Psoas muscle (tissue), 8 donors: ENCODE measurements at places on chromosomes 5 and 9. TPM values are rescaled to one million over a fixed set of nuclear protein-coding genes. Genes with fewer than 3 reads are reported as not detected.

GRCh38 chr5:171945476-171945875 lies 61.0 kb downstream of the FBXW11 start:
- DNase-seq = no peak

The CD274 gene
- polyA plus RNA-seq = 2.5 TPM

GRCh38 chr9:92115071-92115858 lies at the start of gene SPTLC1:
Gene SPTLC1, minus strand, starts transcription at chr9:92115413. Its CDS starts 43 bp downstream, at chr9:92115370.
- DNase-seq = peak; percentile 93

The AJM1 gene
- polyA plus RNA-seq = 1.6 TPM

DNA sequence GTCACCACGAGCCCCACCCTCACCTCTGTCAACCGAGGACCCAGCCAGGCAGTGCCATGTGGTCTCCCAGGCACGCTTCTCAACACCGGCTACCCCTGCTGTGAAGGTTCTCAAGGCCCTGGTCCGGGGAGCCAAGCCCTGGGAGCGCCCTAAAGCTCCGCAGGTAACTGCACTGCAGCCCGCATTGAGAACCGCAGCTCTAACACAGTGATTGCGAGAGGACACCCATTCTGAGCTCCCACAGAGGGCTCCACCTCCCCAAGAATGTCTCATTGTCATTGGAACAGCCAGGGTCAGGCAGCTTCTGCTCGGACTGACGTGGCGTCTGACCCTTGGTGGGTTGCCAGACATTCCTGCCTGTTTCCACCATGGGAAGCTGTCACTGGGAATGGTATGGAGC lies 88.3 kb downstream of the ANKRD33B start:
- peak; percentile 34 for DNase-seq

DNA sequence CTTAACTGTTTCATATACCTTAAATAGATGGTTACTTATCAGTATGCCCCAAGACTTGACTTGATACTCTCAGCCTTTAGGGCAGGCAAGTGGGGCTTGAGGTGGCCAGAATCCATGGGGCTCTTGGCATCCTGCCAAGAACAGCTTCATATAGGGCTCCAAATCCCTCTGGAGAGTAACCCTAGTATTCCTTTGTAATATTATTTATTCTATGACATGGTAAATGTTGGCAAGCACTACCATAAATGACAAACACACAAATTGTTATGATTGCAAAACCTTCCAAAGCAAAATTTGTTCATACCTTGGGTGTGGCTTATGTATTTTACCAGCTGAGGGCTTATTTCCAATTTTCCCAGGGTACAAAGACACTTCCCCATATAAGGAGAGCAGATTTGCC lies 257.4 kb upstream of the TRPC7 start:
- DNase-seq = no peak

The GKAP1 gene
- 63.3 TPM for polyA plus RNA-seq

DNA sequence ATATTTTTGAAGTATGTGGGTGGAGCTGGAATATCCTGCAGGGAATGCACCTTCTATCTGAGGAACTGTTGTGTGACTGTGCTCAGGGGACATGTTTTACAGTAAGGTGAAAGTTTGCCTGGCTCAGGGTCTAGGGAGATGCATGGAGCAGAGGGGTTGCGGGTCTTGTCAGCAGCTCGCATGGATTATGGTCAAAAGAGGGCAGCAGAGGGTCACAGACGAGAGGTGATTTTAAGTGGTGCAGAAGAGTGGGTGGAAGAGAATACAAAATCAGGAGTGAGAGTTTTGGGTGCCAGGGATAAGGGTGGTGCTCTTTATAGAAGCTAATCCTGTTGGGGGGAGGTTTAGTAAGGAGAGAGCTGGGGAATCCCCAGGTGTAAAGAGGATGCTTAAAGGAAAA lies 53.5 kb upstream of the GRIN3A start:
- no peak for DNase-seq

DNA sequence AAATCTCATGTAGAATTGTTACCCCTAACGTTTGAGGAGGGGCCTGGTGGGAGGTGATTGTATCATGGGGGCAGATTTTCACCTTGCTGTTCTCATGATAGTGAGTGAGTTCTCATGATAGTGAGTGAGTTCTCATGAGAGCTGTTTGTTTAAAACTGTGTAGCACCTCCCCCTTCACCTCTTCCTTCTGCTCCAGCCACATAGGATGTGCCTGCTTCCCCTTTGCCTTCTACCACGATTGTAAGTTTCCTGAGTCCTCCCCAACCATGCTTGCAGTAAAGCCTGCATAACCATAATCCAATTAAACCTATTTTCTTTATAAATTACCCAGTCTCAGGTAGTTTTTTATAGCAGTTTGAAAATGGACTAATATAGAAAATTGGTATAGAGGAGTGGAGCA lies 1783.7 kb upstream of the CDH9 start:
- no peak for DNase-seq

DNA sequence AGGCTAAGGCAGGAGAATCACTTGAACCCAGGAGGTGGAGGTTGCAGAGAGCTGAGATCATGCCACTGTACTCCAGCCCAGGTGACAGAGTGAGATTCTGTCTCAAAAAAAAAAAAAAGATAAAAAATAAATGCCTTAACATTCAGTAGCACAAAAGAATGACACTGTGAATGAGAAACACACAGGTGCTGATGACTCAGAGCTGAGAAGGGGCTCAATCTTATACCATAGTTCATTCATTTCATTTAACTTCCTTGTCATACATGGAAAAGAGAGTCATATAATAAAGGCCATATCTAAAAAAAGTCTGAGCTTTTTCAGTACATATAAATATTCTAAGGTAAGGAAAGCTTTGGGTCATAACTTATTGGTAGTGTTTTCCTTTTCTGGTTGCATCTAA lies 40.6 kb downstream of the WWC1 start:
- no peak for DNase-seq

The ZNF169 gene
- polyA plus RNA-seq = 1.5 TPM

- DNase-seq = peak; percentile 82
These were observed 2.2 kb downstream of the FAM78A start for GRCh38 chr9:131273856-131274673.

The SMC5 gene
- polyA plus RNA-seq = 11.4 TPM

DNA sequence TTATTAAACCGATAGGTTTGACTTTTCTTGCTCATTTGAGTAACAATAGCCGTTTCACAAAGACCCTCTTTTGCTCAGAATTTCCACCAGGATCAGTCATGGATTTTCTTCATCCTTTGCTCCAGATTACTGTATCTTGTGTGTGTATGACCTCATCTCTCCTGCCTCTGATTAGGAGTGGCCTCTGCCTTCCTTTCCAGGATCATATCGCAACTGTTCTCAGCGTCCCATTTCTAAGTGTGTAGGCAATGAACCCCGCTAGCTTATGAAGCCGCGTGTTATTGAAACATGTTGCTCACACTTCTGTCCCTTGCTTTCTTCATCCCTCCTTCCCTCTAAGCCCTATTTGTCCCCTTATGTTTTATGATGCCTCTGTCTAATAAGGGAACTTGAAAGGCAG lies 169.8 kb upstream of the RPS23 start:
- no peak for DNase-seq

The TMEM267 gene
- polyA plus RNA-seq = 5.4 TPM

DNA sequence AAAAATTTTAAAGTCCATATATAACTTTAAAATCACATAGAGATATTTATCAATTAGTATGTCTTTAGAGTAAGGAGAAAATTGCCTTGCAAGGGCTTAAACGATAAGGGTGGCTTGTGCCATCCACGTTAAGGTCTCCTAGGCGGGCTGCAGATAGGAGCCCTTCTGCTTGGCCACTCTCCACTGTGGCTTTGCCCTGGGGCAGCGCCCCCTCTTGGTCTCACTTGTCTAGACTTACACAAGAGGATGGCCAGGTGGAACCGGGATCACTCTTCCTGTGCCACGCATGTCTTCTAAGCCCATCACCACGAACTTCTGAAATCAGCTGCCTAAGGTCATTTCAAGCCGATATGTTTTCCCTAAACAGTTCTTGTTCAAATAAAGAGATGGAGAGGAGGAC lies 2.9 kb downstream of the FPGS start:
- DNase-seq = no peak

The TXNDC8 gene
- polyA plus RNA-seq = not detected

- DNase-seq = no peak
These were observed at the start of gene LHX3 for GRCh38 chr9:136204838-136205706. Gene LHX3, minus strand, starts transcription at chr9:136205128. Its CDS starts 116 bp downstream, at chr9:136205012.

DNA sequence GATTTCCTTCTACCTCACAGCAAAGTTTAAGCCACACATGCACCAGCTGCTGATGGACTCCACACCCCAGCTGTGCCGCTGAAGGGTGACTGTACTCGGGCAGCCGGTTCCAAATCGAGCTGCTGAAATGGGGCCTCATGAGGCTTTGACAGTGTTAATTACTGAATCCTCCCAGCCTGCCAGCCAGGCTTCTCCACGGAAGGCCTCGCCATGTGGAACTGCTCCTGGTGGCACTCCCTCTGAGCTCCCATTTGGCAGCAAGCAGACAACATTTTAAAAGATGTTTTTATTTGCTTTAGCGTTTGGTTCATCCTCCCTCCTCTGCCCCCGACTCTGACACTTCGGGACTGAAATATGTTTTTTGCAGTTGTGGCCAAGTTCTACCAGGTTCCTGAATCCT lies 479.4 kb upstream of the MPDZ start:
- DNase-seq = peak; percentile 52

DNA sequence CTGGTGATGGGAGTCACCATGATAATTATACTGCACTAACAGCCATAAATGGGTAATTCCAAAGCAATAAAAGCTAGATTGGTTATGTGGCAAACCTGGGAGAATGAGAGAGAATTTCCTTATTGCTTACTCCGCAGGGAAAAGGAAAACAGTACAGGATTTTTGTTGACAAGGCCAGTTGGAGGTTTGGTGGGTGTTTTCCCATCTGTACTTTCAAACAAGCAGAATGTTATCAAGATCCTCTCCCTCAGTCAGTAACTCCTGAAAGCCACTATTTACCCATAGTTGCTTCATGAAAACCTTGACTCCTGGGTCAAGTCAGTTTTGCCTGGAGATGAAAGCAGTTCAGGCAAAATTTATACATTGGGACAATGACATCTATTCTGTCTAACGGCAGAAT lies 26.4 kb downstream of the IL9 start:
- no peak for DNase-seq
